Fibroblast of villous mesenchyme (primary cell): ENCODE measurements at places on chromosomes 1 and 21. TPM values are rescaled to one million over a fixed set of nuclear protein-coding genes. Genes with fewer than 3 reads are reported as not detected.

DNA sequence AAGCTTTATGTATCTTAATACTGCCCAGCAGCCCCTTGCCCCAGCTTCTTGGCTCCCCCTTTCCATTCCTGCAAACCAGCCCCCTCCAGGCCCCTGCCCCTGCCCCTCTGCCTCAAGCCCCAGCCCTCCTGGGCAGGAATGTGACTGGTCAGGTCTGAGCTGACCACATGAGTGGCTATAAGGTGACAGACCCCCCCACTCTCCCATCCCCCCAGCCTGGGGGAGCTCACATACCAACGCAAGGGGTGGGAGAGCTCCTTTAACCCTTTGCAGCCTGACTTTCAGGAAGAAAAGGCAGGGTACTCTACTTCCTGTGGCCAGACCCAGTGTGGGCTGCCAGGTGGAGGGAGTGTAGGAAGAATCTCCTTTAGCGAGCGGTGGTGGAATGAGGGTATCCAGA is 33.2 kb downstream of the AHDC1 start:
- DNase-seq = no peak

DNA sequence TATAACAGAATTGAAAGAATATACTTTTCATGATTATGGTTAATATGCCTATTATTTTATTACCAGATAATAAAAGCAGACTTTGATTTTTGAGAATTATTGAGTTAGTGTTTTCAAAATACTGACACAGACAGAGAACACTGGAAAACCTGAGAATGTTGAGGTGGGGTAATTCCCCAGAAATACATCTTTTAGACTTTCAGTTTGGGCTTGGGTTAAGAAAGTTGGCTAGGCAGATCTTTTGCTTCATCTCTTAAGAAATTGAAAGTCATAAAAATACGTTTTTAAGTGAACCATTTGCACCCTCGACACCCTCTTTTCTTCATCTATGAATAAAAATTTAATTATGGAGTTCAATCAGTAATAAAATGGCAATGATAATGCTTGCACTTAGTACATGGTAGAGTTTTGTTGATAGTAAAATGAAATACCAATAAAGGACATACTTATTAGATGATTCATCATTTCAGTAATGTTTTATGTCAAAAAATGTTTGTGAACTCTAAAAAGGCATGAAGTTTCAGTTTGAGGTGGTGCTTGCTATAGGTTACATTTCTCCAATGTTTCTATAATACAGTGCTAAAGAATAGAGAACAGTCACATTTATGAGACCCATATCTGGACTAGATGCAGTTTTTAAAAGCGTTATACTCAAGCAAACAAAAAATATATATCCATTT is 1.9 kb upstream of the SAMSN1 start:
- DNase-seq = no peak

DNA sequence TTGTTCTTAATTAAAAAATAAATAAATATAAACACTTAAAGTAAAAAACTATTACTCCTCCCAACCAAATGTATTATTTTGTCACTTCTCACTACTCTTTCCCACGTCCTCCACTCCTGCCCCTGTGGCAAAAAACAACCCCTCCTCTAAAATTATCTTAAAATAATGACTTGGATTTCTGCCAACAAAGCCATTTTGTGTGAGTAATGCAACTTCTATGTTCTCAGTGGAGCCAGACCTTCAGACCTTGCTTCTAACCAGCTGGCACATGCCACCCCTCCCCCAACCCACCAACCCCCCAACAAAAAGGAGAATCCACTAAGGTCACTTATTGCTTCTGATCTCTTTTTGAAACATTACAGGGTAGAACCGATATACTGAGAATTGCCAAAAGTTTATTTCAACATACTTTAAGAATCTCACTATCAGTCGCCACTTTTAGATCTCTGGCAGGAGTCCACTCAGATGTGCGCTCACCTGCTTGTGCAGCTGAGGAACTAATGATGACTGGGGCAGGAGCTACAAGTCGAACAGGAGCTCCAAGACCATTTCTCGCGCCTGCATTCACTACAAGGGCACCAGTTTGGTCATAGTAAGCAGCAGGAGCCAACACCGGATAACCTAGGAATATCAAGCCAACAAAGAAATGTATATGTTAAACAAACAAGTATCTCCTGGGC is 58.3 kb upstream of the SDC3 start:
- DNase-seq = peak; percentile 83

DNA sequence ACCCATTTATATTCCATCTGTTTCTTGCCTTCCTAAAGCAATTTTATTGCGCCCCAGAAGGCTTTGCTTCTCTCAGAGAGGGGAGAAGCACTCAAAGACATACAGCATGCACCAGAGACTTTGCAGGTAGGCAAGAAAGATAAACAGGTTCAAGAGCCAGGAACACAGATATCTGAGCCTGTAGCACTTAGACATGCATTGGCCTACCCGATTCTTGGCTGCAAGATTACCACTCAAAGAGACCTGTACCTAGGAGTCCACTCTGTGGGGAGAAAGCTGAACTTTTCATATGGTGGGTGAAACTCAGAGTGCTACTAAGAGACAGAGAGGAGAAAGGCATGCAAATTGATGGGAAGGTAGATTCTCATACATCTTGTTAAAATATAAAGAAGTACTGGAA is 609.4 kb upstream of the PKN2 start:
- DNase-seq = no peak

- peak; percentile 39 for DNase-seq
Observed at GRCh38 chr1:161935264-161935663, 88.4 kb downstream of the OLFML2B start.

- DNase-seq = peak; percentile 13
Observed at GRCh38 chr1:97070376-97070775, 348.8 kb downstream of the PTBP2 start.

- peak; percentile 53 for DNase-seq
Observed at GRCh38 chr1:185917646-185918045, 183.5 kb downstream of the HMCN1 start.

GRCh38 chr1:63984930-63985290 is 211.1 kb downstream of the ROR1 start:
- peak; percentile 61 for DNase-seq

- no peak for DNase-seq
Observed at GRCh38 chr1:218394416-218394815, 49.3 kb downstream of the TGFB2 start.

- DNase-seq = peak; percentile 16
Observed at GRCh38 chr1:76269155-76269554, 194.6 kb downstream of the ST6GALNAC3 start.

DNA sequence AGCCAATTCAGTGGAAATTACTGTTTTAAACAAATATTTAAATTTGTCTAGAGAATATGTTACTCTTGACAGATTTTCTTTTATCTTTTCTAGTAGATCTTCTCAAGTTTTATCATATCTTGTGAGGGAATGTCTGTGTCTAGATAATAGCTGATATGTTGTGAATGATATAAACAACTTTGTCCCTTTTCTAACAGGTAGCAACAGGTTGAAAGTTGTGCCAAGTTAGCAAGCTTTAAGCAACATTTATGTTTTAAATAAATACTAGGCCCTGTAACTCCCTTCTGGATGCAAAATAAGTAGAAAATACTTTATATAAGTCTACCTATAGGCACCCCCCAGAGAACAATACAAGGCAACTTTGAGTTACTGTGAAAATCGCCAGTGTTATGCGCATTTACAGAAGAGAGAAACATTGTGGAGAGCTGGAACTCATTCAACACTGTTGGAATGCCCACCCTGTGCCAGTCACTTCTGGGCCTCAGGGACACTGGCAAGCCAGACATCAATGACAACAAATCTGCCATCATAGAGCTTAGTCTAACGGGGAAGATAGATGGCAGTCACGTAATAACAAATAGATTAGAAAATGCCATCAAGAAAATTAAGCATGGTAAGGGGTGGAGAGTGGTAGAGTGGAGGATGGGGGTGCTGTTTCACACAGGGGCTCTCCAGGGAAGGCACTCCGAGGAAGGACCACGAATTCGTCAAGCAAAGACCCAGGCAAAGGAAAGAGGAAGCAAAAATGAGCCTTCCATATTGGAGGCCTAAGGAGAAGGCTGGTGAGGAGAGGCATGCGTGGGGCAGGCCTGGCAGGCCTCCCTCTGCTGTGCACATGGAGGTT is 4.4 kb downstream of the MAP3K21 start:
- DNase-seq = no peak

DNA sequence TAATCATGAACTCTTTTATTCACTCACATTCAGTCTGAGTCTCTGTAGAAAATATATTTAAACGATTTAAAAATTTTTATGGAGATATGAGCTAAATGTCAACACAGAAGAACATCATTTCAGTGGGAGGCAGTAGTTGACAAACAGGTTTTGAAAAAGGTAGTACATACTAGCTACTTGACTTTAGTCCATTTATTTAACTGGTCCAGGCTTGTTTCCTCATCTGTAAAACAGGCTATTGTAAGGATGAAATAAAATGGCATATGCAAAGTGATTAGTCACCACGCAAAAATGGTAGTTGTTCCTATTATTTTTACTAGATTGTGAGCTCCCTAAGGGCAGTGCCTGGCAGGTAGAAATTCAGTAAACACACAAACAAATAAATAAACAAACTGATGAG is 75.2 kb downstream of the NTPCR start:
- DNase-seq = no peak

GRCh38 chr1:86382878-86383277 is 13.2 kb downstream of the ODF2L start:
- DNase-seq = peak; percentile 33

DNA sequence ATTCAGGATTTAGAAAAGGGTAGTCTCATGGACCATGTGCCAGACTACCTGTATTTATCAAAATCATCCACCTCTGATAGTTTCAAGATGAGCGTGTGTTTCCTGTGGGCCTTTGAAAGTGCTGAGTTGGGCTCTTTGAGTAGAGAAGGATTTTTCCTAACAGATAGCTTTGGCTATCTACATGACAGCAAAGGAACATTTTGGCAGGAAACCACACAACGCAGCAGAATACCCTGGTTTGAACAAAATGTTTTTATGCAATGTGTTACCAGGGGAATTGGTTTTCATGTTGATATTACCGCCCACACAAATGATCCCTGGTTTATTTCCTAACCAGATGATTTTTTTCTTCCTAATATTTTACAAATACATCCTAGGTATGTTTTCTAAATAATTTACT is 431.4 kb downstream of the NEGR1 start:
- peak; percentile 17 for DNase-seq

- peak; percentile 6 for DNase-seq
Observed at GRCh38 chr21:44084496-44085241, 22.5 kb upstream of the PWP2 start.

DNA sequence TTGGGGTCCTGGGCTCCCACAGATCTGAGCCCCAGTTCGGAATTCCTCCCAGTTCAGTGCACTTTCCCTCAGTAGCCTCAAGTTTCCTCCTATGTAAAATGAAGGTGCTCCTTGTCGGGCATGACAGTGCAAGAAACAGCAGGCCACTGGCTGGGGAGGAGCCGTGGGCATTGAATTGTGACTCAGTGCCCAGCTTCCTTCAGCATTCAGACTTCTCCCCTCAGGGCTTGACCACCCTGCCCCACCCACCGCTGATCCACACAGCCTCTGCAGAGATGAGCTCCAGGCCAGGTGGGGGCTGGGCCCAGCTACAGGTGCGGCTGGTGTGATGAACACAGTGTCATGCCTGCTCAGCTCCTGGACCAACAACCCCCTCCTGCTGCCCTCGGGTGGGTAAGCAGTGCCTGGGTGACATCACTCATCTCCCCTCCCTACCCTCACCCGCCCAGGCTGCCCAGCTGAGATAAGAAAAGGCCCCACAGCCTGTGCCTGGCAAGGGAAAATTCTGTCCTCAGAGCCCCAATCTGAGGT is 4.9 kb downstream of the MOB3C start:
- no peak for DNase-seq

GRCh38 chr1:170149241-170149640 is 3.5 kb downstream of the NTMT2 start:
- no peak for DNase-seq

DNA sequence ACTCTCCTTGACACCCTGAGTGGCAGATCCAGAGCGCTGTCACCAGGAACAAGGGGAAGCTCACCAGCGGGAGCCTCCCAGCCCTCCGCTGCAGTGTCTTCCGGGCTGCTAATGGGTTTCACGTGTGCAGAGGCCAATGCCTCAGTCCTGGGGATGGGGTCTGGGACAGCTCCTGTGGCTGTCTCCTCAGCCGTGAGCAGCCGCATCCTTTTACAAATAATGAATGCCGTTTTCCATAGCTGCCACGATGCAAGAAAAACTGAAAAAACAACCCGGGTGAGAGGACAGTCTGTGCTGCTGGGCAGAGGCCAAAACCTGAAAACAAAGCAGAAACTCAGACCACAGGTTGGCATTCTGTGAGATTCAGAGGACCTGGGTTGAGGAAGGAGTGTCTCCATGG is 212.2 kb upstream of the RAB4A start:
- no peak for DNase-seq

GRCh38 chr1:211829343-211830054 is 1.1 kb downstream of the LPGAT1 start:
- peak; percentile 44 for DNase-seq

DNA sequence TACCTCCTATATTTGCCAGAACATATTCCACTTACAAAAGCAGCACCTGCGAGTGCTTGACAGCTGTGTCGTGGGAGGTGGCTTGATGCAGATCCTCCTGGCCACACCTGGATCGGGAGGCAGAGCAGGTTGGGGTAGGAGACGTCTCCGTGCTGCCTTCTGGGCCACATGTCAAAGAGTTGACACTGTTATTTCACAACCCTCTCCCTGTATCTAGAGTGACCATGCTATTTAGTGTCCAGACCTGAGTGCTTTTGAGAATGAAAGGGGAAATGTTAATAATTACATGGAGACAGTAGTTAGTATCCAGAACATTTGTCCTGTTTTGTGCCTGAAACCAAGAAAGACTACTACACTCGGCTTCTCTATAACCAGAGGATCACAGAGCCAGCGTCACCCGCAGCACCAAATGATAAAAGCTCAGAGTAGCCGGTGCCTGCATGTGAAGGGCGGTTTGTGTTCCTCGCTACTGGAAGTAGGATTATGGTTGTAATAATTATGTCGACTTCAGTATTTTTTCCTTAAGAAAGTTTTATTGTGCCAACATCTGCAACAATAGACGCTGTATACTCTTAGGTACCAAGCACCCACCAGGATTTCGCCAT is 77.1 kb downstream of the GALNT2 start:
- no peak for DNase-seq

DNA sequence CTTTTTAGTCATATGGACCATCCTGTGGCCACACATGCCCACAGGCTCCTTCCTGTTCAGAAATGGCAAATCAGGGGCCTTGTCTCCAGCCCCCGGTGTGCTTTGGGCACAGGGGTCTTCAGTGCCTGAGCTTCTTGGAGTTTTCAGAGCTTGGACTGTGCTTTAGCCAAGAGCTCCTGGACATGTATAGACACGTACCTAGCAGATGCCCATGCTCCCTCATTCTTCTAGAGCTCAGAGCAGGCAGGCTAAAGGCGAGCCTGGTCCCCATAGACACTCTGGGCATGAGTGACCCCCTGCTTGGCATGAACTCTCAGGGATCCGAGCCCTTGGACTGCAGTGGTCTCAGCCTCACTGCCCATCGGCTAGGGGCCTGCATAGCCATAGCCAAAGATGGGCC is 106.8 kb downstream of the EPHB2 start:
- DNase-seq = no peak

MAGI3 gene
- total RNA-seq = 7.3 and 8.7 TPM in 2 replicates

RPS6KA1 gene
- 3.2 and 6.9 TPM in 2 replicates for total RNA-seq

CFHR3 gene
- total RNA-seq = not detected in 2 replicates
